ENCODE measurements at places on chromosomes 7 and 10.

DNA sequence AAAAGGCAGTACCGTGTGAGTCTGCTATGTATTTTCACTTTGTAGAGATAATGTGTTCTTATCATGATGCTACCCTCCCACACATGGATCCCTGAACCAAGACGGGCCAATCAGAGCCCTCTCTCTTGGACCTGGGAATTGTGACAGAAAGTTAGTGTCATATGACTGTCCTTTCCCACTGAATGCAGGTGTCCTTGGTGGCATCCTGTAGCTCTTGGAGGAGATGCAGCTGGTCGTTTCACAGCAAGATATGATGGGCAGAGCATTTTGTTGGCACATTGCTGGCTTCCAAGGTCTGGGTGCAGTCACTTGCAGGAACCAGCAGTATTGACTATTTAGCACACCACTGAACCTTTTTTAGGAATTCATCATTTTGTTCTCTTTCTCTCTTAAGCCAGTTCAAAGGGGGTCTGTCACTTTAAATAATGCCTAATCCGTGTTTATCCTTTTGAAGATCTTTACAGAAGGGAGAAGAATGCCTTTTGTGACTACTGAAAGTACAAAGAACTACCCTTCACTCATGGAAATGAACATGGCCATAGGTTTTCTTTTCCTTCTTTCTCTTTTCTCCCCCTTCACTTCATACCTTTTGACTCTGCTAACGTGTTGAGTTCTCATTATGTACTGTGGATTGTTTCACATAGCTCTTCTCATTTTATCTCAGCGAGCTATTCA lies 125.1 kb downstream of the PLXDC2 start:
- DNase-seq, result no peak

GRCh38 chr7:136079066-136079465 lies 101.9 kb upstream of the MTPN start:
- no peak for DNase-seq

DNA sequence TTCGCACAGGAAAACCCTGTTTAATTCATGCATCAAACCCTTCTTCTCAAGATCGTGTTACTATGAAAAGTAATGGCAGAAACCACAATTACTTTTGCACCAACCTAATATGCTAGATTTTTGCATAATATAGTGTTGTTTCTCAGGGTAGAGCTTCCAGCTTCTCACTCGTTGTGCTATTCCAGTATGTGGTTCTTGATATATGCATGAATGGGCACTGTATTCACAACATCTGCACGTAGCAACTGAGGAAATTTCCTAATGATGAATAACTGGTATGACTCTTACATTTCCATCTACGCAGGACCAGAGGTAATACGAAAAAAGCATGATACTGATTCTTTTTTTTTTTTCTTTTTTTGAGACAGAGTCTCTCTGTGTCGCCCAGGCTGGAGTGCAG lies 326.6 kb upstream of the GALNT17 start:
- no peak for DNase-seq

- DNase-seq, result no peak
These were observed 48.7 kb downstream of the OAT start for GRCh38 chr10:124369986-124370385.

DNA sequence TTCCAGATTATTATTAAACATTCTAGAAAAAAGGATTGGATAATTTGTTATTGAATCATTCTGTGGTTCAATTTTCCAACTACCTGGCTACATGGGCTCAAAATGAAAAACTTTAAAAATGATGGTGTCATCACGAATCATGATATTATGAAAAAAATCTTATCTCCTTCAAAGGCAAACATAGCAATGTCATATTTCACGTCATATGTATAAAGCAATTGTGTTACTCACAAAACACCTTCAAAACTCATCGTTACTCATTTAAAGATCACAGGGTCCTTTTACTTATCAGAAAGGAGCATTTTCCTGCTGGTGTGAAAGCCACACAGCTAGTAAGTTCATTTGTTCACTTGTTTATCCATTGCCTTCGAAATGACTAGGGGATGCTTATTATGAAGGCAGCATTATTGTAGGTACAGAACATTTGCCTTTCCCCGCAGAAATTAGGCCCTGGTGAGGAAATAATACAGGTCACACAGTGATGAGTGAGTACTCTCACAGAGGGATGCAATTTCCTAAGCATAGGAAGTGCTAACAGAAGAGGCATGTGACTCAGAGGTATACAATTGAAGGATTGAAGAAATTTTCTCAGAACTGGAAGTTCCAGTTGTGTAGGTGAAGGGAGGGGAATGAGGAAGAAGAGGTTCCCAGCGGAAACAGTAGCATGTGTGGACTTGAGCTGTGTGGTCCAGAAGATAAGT lies 478.7 kb downstream of the INHBA start:
- DNase-seq, result no peak

DNA sequence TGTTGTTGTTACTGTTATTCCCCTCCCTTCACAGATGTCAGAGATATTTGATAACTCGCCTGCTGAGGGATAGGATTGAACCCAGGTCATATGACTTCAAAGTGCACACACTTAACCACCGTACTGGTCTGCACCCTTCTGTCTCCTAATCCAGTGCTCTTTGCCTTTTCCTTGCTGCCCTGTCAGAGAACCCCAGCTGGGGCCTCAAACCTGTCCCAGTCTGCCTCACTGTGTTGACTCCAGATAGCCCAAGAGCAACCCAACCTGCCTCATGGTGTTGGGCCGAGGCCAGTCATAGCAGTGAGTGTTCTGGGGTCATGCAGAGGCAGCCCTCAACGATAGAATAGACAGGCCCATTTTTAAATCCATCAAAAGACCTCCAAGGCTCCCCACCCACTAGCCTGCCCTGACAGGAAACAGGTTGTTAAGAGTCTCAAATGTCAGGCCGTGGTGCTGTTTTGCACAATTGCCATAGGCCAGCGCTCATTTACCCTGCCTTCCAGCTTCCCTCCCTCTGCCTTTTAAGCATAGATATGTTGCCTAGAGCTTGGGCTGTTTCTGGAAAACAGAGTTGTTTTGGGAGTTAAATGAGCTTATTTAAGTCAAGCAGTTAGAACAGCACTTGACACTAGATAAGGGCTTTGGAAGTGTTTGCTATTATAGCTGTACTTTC lies 37.0 kb upstream of the PDCD4 start:
- no peak for DNase-seq

- no peak for DNase-seq
These were observed 31.1 kb upstream of the SLF2 start for GRCh38 chr10:100881556-100882213.

DNA sequence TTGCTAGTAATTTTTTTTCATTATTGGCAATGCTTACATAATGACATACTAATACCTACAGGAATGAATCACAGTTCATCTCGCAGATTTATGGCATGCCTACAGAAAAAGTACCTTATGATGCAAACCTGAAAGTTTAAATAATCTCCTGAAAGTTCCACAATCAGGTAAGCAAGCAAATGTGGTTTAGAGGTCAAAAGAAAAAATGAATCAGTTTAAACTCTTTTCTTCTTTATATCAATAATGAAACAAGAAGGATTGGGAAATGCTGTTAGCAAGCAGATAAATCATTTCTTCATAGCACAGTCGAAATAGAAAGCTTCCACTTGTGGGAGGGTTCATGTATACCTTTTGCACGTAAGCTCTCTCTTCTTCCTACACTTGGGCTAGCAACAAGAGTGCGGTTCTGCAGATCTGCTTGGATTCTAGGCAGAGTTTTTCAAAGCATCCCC lies 53.7 kb upstream of the MTPN start:
- no peak for DNase-seq

Measured in HFF-Myc (cell line).